CD4-positive, alpha-beta T cell (primary cell): ENCODE measurements at places on chromosomes 7 and 10. TPM values are rescaled to one million over a fixed set of nuclear protein-coding genes. Genes with fewer than 3 reads are reported as not detected.

GRCh38 chr7:129017933-129018538 is 36.9 kb downstream of the TNPO3 start:
- DNase-seq = no peak
- H3K27me3 ChIP-seq = no peaks in the 10 kb centered on the region
- peaks cover 51% of the 10 kb centered on the region for H3K36me3 ChIP-seq
- no peaks in the 10 kb centered on the region for H3K4me1 ChIP-seq
- H3K27ac ChIP-seq = no peak overlapping the region
- H3K4me3 ChIP-seq = no peak overlapping the region

DNA sequence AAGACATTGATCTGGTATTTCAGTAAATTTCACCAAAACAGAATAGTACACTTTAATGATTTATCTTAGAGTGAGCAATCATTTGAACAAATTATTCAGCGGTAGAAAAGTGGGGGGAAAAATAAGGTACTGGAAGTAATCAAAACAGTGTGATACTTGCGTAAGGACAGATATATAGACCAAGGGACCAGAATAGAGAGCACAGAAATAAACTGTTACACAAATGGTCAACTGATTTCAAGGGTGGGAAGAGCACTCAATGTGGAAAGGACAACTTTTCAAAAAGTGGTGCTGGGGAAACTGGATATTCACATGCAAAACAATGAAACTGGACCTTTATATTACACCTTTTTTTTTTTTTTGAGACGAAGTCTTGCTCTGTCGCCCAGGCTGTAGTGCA is 119.9 kb downstream of the NRBF2 start:
- no peak overlapping the region for H3K27ac ChIP-seq
- peaks cover 18% of the 10 kb centered on the region for H3K4me1 ChIP-seq
- DNase-seq = no peak
- H3K4me3 ChIP-seq = no peak overlapping the region

- DNase-seq = peak; percentile 55
- no peak overlapping the region for H3K4me3 ChIP-seq
- H3K27me3 ChIP-seq = no peaks in the 10 kb centered on the region
- H3K36me3 ChIP-seq = peaks cover 43% of the 10 kb centered on the region
- no peak overlapping the region for H3K27ac ChIP-seq
These were observed 44.6 kb downstream of the TAX1BP1 start for GRCh38 chr7:27784399-27785053.

GRCh38 chr7:86137343-86137742 is 506.4 kb upstream of the GRM3 start:
- H3K36me3 ChIP-seq = no peaks in the 10 kb centered on the region
- no peak for DNase-seq
- H3K27me3 ChIP-seq = no peaks in the 10 kb centered on the region
- H3K4me1 ChIP-seq = no peaks in the 10 kb centered on the region
- no peak overlapping the region for H3K27ac ChIP-seq
- H3K4me3 ChIP-seq = no peak overlapping the region

DNA sequence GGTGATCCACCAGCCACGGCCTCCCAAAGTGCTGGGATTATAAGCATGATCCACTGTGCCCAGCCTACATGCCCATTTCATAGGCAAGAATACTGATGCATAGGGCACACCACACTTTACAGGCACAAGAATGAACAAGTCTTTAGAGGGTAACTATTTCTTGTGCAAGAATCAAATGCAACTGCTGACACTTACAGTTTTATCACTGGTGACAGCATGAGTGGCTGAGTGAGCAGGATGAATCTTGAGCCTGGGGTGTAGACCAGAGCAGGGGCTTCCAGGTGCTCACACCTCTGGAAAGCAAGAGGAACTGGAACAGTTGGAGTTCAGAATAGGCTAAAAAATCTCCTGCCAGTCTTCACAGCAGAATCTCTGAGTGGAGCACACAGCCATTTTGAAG is 287.5 kb downstream of the KCNMA1 start:
- H3K4me1 ChIP-seq = no peaks in the 10 kb centered on the region
- no peaks in the 10 kb centered on the region for H3K36me3 ChIP-seq
- H3K27me3 ChIP-seq = no peaks in the 10 kb centered on the region

DNA sequence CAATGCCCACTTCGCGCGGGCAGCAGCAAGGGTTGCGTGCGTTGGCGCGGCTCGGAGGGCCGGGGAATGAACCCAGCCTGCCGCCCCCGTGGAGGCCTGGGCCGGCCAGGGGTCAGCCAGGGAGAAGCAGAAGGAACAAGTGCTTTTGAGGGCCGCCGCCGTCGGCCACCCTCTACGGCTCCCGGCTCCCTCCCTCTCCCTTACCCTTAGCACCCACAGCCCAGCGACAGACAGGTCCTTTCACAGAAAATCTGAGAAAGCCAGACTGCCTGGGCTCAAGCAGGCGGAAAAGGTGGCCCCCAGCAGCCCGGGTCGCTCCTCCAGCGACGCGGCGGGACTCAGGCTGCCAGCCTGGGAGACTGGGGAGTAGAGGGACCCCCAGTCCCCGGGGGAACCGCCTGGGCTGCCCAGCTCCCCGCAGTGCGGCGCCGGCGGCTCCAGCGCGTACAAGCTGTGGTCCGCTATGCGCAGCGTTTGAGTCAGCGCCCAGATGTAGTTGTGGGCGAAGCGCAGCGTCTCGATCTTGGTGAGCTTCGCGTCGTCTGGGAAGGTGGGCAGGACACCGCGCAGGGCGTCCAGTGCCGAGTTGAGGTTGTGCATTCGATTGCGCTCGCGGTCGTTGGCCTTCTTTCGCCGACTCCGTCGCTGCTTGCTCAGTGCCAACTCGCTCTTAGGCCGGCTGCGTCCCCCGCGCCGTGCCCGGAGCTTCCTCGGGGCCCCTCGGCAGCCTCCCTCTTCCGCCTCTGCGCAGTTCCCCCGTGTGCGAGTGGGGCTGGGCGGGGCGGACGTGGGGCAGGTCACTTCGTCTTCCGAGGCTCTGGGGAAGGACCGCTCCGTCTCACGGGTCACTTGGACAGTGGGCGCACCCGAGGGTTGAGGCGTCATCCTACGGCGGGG is 815 bp downstream of the NEUROG3 start:
- no peaks in the 10 kb centered on the region for H3K36me3 ChIP-seq
- DNase-seq = peak; percentile 12
- H3K4me1 ChIP-seq = peaks cover 40% of the 10 kb centered on the region
- no peak overlapping the region for H3K27ac ChIP-seq
- peak overlapping the region; percentile 51 for H3K4me3 ChIP-seq
- H3K27me3 ChIP-seq = peaks cover 98% of the 10 kb centered on the region

DNA sequence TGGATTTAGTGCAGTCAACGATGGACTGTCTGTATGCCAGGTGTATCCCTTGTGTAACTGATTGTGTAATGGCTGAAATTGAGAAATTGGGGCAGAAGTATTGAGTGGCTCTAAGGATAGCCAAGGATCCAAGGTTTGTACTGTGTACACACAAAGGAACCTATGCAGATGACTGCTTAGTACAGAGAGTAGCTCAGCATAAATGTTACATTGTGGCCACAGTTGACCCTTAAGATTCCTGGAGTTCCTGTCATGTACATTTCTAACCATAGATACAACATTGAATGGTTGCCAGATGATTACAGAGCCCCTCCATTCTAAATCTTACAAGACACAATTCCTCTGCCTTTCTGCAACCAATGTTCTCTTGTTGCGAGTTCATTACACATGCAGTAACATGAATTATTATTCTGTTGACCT is 25.3 kb downstream of the CCDC126 start:
- H3K4me3 ChIP-seq = no peak overlapping the region
- peaks cover 5% of the 10 kb centered on the region for H3K36me3 ChIP-seq
- no peaks in the 10 kb centered on the region for H3K4me1 ChIP-seq
- no peak overlapping the region for H3K27ac ChIP-seq
- no peaks in the 10 kb centered on the region for H3K27me3 ChIP-seq

DNA sequence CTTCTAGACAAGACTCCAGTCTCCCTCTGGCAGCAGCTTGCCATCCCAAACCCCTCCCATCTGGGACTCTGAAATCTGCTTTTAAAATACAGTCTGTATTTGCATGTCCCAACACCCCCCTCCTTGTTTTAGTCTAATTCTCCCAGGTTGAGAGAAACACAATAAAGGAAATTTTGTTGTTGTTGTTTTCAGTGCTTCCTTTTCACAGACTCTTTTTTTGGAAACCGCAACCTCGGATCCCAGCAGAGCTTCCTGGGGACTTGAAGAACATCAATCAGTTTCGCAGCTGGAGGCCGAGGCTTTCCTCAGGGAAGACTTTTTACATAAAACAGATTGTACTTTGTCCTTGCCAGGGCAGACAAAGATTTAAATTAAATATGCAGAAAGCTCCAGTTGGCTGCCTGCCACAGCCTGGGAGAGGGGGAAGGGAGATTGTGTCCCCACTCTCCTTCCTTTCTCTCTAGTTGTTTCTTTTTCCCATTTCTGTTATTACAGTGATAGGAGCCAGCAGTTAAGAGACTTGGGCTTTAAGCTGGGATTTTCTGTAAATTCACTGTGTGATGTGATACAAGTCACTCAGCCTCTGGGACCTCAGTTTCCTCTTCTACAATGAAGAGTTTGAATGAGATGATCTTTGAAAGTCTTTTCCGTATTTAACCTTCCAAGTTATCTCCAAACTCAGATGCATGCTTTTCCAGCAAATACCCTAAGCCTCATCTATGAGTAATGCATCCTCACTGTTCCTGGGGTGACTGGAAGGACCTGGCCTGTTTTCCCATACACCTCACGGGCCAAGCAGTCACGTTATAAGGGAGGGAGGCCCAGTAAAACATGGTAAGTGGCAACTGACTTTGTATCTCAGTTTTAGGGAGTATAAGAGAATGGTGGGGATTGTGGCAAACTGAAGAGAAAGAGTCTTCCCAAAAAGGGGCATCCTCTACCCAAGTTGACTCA is 192.3 kb downstream of the REEP3 start:
- no peaks in the 10 kb centered on the region for H3K27me3 ChIP-seq
- H3K4me1 ChIP-seq = no peaks in the 10 kb centered on the region
- H3K36me3 ChIP-seq = no peaks in the 10 kb centered on the region
- no peak for DNase-seq

DNA sequence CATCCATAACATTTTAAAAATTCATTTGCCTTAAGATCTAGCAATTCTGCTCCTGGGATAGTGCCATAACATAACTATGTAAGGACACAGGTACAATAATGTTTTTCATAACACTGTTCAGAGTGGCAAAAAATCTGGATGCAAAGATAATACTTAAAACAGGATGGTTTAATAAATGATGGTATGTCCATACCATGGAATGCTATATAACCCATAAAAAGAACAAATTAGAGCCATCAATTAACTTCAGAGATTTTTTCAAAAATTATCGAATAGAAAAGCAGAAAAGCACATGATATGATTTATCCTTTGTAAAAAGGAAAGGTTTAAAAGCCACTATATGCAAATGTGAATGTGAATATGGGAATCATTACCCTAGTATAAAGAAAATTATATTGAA is 193.4 kb upstream of the LRRN3 start:
- H3K27ac ChIP-seq = no peak overlapping the region
- no peak overlapping the region for H3K4me3 ChIP-seq
- H3K36me3 ChIP-seq = no peaks in the 10 kb centered on the region
- DNase-seq = no peak
- H3K4me1 ChIP-seq = no peaks in the 10 kb centered on the region

DNA sequence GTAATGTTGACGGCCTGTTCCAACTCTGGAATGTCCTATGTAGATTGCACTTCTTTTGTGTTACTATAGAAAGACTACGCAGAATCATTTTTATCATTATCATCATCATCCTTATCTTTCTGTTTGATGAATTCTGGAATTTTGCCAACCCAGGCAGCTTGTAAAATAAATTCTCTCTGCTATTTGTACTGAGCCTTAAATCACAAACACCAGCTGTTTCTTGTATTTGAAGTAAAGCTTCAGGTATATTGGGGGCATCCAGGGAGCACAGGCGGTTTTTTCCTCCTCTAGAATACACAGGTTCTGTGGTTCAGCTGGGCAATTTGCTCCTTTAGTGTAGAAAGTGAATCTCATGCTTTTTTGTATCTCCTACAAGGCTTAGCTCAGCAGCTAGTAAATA is 14.9 kb upstream of the CPA5 start:
- no peaks in the 10 kb centered on the region for H3K27me3 ChIP-seq
- no peaks in the 10 kb centered on the region for H3K36me3 ChIP-seq
- no peak overlapping the region for H3K27ac ChIP-seq
- H3K4me3 ChIP-seq = no peak overlapping the region

GRCh38 chr10:93993782-93994437 is at the start of gene PLCE1:
Gene PLCE1 (plus strand): TSS chr10:93993931. CDS start chr10:94031047, 37,116 bp downstream.
- peaks cover 43% of the 10 kb centered on the region for H3K27me3 ChIP-seq
- H3K36me3 ChIP-seq = no peaks in the 10 kb centered on the region
- H3K27ac ChIP-seq = no peak within 1 kb of the TSS
- DNase-seq = no peak

- H3K27ac ChIP-seq = no peak overlapping the region
- H3K36me3 ChIP-seq = no peaks in the 10 kb centered on the region
- no peaks in the 10 kb centered on the region for H3K27me3 ChIP-seq
- H3K4me3 ChIP-seq = no peak overlapping the region
These were observed 1078.4 kb downstream of the KCNMA1 start for GRCh38 chr10:76558996-76559891.

DNA sequence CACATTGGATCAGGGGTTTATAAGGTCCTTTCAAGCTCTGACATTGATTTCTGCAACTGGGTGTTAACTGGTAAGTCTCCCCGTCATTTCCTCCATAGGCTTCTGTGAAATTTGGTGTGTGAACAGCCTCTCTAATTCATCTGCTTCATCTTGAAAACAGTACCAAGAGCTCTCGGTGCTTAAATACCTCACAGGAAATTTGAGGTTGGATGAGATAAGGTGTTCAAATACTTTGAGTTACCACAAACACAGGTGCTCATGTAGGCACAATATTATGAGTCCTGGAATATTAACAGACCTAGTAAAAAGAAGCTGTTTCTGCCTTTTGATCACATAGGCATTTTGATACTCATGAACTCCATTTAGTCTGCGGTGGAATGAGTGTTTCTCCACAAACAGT is 85.2 kb downstream of the RTKN2 start:
- H3K36me3 ChIP-seq = no peaks in the 10 kb centered on the region
- no peak overlapping the region for H3K4me3 ChIP-seq
- peak overlapping the region; percentile 37 for H3K27ac ChIP-seq
- H3K27me3 ChIP-seq = no peaks in the 10 kb centered on the region
- DNase-seq = peak; percentile 86

GRCh38 chr7:130990178-130990832 is 256.3 kb upstream of the KLF14 start:
- DNase-seq = peak; percentile 32
- peaks cover 95% of the 10 kb centered on the region for H3K4me1 ChIP-seq
- peak overlapping the region; percentile 62 for H3K27ac ChIP-seq
- H3K36me3 ChIP-seq = peaks cover 24% of the 10 kb centered on the region
- H3K27me3 ChIP-seq = no peaks in the 10 kb centered on the region

The PLAC9 gene
- total RNA-seq = not detected

The GSTO1 gene
- total RNA-seq = 23.9 TPM

The ZCCHC24 gene
- total RNA-seq = 0.67 TPM

The BAG3 gene
- 65.8 TPM for total RNA-seq

The CAMK2B gene
- total RNA-seq = not detected

The FBXL13 gene
- 1.4 TPM for total RNA-seq

The HMX2 gene
- not detected for total RNA-seq
